Hematopoietic multipotent progenitor cell (in vitro differentiated cells): ENCODE measurements at places on chromosomes 2 and 18.

DNA sequence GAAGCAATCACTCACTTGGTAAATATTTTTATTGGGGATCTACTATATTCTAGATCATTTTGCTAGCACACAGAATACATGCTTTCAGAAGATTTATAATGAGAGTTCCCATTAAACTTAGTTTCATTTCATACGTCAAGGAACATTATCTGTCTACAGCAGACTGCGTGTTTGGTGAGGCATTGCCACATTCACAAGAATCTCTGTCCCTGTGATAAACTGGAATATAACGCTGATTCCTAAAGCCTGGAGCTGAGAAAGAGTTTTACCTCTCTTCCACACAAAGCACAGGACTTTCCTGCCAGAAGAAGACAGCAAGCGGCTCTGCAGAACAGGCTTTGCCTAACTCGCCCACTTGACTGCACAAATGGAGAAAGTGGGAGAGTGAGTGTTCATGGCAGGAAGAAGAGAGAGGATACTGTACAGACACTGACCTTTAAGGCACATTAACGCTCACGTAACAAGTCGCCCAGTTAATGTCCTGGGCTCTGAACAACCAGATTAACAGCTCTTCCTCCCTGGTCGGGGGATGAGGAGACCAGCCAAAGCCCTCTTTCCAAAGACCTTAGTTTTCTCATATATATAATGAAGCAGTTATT, 356.2 kb downstream of the GPD2 start:
- no peak for DNase-seq

- no peak for DNase-seq
Observed at GRCh38 chr18:7586379-7586778, 19.3 kb downstream of the PTPRM start.

GRCh38 chr2:20744366-20745335, 77.7 kb downstream of the GDF7 start:
- DNase-seq: no peak

GRCh38 chr2:108547606-108548005, 13.3 kb downstream of the LIMS1 start:
- no peak for DNase-seq

DNA sequence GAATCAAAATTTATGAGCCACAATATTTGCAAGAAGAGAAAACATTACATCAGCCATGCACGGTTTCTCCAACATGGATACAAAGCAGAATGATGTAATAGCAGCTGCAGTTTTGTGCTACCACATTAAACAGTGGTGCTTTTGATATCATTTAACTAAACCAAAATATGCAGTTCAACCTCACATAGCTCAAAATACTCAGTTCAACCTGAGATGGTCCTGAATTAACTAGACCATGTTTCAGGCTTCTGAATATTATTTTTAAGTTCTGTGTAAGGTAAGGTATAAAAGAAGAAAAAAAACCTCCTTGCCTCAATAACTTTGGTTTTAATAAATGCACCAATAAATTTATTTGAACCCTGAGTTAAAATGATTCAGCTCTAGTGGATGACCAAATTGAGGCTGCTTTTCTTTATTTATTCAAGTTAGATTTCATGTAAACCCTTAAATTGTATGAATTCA, 18.8 kb upstream of the TSPYL6 start:
- no peak for DNase-seq

DNA sequence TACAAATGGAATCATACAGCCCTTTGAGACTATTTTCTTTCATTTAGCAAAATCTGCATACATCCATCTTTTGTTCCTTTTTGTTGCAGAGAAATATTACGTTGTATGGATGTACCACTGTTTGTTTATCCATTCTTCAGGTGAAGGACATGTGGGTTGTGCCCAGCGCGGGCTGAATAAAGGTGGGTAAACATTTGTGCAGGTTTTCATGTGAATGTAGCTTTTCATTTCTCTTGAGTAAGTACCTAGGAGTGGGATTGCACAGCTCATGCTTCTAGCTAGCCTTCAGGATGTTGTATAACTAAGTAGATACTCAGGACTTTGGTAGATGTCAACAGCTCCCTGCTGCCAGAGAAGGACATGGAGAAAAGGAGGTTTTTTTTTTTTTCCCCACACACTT, 50.6 kb upstream of the SPRED2 start:
- DNase-seq: no peak

DNA sequence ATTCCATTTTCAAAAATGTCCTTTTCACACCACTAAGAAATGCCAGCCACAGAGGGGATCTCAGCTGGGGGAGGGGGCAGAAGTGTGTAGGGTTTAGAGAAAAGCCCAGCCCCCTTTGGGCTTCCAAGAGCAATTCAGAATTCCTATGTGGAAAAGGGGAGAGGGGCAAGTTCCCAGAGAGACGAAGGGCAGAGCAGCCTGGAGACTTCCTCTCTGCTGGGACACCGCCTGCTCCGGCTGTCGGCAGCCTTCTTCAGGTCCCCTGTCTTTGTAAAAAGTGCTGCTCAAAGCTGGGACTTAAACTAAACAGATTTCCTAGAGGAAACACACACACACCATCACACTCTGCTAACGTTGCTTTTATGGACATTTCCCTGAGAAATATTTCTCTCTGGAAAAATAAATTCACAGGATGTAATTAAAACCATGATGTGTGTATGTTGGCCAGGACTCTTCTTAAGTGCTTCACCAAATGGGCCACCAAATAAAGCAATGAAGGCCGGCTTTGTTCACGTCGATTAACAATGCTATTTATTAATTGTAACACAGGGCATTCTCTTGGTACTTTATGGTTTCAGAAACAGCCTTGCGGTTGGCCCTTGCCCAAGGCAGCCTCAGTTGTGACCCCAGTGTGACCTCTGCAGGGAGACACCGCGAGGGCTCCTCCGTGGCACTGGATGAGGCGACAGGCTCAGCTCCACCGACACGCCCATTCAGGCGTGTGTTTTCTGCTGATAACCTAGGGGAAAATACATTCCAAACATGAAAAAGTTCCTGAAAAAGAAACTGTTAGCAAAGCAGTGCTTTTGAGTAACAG, 5.6 kb upstream of the ASB1 start:
- no peak for DNase-seq

- DNase-seq: no peak
Observed at GRCh38 chr18:44579028-44579702, 101.5 kb upstream of the SETBP1 start.

GRCh38 chr18:23033056-23033455, 99.9 kb downstream of the RBBP8 start:
- no peak for DNase-seq

DNA sequence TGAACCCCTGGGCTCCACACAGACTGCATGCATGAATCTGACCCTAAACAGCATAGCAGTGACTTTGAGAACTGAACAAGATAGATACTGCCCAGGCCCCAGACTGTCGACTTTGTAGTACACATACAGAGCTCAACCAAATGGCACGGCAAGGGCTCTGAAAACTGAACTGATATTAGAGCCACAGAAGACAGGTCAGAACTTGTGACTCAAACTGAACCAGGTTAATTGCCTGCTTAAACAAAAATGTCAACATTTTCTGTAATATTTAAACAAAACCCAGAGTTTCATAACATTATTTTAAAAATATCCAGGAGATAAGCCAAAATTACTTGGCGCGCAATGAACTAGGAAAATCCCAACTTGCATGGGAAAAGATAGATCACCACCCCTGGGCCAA, 260.3 kb downstream of the TPGS2 start:
- DNase-seq: no peak

DNA sequence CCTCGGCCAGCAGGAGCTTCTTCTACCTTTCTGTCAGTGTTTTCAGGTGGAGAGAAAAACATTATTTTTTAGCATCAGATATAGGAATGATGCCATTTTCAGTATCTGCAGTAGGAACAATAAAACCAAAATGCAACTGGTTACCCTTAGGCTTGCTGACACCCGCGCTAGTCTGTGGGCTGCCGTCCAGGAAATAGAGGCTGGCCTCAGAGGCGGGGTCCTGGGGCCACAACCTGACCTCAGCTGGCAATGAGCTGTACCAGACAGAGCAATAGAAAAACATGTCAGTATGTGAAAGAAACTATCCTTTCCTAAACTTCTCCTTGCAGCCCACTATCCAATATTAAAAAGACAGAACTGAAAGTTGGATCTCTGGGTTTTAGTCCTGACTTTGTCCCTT, 4.6 kb upstream of the ST6GAL2 start:
- peak; percentile 62 for DNase-seq

GRCh38 chr18:21735452-21736015, 5.1 kb upstream of the MIB1 start:
- DNase-seq: no peak

- DNase-seq: no peak
Observed at GRCh38 chr18:8361941-8362471, 247.2 kb upstream of the RAB12 start.

- DNase-seq: no peak
Observed at GRCh38 chr2:136766073-136766404, 694 bp downstream of the THSD7B start.

DNA sequence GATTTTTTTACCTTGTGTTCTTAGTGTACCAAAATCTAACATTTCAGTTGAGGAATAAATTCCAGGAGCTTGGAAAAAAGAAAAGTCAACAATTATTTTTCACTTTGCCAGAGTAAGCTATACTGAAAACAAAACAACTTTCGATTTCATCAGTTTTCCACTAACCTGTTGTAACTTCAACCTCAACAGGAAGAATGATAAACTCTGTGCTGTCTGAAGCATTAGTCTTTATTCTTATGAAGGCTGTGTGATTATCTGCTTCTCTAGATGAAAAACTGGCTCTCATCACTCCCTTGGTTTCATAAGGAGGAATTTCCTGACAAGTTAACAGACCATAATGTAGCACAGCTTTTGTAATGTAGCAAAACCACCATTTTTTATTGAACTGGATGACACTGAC, 121.2 kb downstream of the ZAP70 start:
- no peak for DNase-seq

- DNase-seq: no peak
Observed at GRCh38 chr2:161159456-161160225, 587 bp upstream of the TANK start.

DNA sequence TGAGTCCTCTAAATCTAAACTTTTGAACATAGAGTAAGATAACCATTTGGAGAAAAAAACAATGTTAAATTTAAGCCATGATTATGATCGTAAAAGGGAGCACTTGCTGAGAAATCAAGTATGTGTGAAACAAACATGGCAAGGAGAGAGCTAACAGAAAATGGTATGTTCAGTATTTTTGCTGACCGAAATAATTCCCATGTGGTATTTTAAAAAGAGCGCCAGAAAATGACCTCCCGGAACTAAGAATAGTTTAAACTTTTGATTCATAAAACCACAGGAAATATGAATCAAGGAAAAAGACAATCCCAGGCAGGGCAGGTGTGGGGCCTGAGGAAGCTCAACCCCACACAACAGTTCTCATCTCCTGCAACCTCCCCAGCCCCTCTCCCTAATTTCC, 74.2 kb downstream of the DOCK10 start:
- no peak for DNase-seq
